ENCODE measurements at places on chromosomes 4 and X.

GRCh38 chr4:80539190-80539589 is 203.7 kb downstream of the CFAP299 start:
- no peak for DNase-seq

DNA sequence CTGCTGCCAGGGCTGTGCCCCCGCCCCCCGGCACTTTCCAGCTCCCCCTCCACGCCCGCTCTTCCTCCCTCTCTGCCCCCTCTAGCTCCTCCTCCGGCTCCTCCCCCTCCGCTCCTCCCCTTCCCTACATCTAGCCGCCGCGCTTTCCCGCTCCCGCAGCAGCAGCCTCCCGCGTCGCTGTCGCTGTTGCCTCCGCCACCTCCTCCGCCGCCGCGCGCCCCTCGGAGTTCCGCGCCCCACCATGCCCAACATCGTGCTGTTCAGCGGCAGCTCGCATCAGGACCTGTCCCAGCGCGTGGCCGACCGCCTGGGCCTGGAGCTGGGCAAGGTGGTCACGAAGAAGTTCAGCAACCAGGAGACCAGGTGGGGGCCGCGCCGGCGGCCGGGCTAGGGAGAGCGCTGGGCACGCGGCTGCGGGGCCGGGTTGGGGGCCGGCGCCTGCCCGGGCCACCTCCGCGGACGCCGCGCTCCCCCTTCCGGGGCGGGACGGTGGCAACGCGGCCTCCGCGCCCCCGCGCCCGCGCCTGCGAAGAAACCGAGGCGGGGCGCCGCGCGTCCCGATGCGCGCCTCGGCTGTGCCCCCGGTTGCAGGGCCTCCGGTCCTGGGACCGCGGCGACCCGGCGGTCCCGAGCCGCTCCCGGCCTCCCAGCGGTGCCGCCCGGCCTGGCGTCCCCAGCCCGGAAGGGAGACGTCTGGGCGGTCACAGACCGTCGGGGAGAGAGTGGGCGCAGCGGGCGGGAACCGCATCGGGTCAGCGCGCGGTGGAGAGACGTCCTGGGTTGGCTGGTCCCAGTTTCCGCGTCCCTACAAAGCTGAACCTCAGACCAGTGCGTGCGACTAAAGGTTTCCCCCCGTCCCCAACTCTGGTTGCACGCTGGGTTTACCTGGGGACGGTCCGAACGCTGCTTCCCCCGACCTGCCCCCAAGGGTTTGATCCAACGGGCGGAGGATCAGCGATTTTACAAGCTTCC is at the start of gene PRPS2:
PRPS2 (plus strand) TSS at position 156 of the 972 bp plus-strand sequence; CDS start at position 242, 86 bp downstream.
- peak; percentile 43 for DNase-seq

DNA sequence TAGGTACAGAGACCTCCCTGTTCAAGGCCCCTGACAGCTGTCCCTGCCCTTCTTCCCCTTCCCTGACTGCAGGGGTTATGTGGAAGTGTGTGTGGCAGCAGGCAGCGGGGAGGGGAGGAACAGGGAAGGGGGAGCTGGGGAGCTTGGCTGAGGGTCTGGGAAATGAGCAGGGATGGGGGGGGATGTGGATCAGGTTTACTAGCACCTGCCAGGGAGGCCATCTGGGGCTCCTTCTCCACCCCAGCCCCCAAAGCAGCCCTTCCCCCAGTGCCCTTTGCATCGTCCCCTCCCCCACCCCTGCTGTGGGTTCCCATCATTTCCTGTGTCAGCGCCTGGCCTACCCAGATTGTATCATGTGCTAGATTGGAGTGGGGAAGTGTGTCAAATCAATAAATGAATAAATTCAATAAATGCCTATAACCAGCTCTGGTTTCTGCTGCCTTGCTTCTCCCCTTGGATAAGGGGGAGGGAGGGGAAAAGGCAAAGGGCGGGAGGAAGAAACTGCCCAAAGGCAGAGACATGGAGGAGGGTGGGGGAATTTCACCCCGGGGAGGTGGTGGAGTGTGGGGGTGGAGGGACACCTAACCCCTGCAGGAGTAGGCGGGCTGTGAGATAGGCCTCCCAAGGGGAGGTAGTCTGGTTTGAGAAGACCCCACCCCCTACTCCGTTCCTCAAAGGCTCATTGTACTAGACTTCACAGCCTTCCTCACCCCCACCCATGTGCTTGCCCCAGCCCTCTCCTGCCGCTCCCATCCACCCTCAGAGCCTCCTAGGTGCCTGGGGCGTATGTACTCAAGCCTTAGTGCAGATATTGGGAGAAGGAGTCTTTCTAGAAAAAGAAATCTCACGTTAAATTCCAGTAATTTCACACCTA is 3.2 kb downstream of the CXorf65 start:
- DNase-seq = no peak

- no peak for DNase-seq
These were observed 21.8 kb upstream of the AREG start for GRCh38 chr4:74423104-74423503.

- peak; percentile 25 for DNase-seq
These were observed 16.6 kb downstream of the GPKOW start for GRCh38 chrX:49106930-49107329.

DNA sequence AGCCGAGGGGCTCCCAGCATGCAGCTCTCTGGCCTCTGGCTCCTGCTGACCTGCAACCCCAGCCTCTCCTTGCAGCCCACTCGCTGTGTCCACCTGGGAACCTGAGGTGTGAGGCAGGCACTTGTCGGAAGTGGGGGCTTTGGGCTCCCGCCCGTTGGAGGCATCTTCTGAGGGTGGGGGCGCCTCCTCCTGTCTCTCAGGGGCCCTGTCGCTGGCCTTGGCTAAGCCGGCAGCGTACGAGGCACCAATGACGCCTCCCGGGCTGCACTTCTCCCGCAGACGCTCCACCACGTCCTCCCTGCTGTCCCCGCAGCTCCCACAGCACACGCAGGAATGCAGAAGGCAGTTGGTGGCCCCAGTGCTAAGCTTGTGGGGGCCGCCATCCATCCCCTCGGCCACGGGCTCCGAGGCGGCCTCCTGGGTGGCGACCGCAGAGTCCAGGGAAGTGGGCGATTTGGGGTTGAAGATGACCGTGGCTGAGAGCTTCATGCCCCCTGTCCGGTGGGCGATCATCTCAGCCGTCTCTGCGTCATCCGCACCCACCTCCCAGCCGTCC is 42.5 kb upstream of the MXD4 start:
- DNase-seq = no peak

DNA sequence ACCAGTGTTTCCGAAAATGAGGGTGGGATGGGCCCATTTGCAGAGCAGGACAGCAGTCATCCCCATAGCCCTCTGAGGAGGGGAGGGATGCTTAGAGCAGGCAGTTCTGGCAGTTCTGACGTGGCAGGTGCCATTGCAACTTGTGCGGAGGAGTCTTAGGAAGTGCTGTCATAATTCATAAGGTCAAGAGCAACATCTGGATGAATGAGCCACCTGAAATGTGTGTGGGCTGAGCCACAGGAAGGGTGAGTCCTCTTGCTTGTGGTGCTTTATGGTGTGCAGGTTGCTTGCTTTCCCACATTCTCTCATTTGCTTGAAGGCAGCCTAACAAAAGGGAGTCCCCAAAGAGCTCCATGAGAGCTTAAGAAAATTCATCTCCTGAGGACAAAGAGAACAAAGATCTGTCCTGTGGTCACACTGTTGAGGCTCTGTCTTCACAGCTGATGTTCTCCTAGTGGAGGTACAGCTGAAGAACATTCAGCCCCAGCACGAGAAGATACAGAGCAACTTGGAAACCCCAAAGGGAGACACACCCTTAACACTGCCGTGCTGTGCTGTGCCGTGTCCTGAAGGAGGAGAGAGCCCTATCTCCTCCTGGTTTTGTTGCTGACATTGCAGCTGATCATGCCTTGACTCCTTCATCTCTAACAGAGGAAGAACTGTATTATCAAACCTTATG is 60.3 kb downstream of the DLG3 start:
- no peak for DNase-seq

GRCh38 chr4:156217236-156217635 is 263.6 kb upstream of the CTSO start:
- no peak for DNase-seq

DNA sequence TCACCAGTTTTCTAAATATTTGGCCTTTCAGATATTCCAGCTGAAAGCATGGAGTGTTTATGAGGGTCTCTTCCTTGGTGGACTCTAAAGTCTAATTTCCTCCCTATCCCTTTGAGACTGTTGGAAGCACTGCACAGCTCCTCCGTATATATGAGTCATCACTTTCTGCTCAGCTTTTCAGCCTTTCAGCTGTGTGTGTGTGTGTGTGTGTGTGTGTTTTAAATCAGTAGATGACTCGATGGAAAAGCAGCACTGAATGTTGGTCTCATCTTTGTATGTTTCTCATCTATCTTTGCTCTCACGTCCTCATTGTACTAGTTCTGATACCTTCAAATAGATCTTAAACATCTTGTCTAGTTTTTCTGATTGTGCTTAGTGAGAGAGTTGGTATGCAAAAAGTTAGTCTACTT is 81.6 kb downstream of the ZFX start:
- DNase-seq = no peak

GRCh38 chr4:121758925-121759568 is 5.9 kb downstream of the SMIM43 start:
- no peak for DNase-seq

GRCh38 chr4:20313237-20314030 is 61.7 kb downstream of the SLIT2 start:
- DNase-seq = peak; percentile 46

GRCh38 chr4:47715716-47716416 is 122.0 kb downstream of the CORIN start:
- DNase-seq = peak; percentile 43

DNA sequence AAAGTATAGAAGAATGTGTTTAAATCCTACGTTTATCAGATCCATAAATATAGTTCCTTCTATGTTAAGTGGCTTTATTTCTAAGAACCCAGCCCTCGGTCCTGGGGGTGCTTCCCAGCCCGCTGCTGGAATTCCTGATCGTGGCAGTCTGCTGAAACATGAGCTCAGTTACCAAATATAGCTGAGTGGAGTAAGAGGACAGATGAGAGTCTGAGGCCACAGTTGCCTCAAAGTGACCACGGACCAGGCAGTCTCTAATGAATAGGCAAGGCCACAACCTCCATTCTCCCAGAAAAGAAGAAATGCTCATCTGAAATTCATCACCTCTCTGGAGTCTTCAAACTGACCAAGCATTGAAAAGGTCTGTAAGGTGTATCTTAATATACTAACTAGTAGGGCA is at the start of gene PALLD:
PALLD (plus strand) TSS at position 219 of the 400 bp plus-strand sequence.
- DNase-seq = no peak
